ENCODE measurements at places on chromosomes 2 and 18.

- no peak overlapping the region for H3K4me3 ChIP-seq
- no peak for DNase-seq
- H3K4me1 ChIP-seq, result no peaks in the 10 kb centered on the region
- H3K36me3 ChIP-seq, result no peaks in the 10 kb centered on the region
- no peaks in the 10 kb centered on the region for H3K27me3 ChIP-seq
Observed at GRCh38 chr18:78675231-78675630, 304.4 kb upstream of the SALL3 start.

- H3K27me3 ChIP-seq, result no peaks in the 10 kb centered on the region
- H3K27ac ChIP-seq, result no peak overlapping the region
- no peaks in the 10 kb centered on the region for H3K4me1 ChIP-seq
- DNase-seq, result no peak
- no peaks in the 10 kb centered on the region for H3K36me3 ChIP-seq
- no peak overlapping the region for H3K4me3 ChIP-seq
Observed at GRCh38 chr2:237507512-237507911, 20.5 kb downstream of the MLPH start.

GRCh38 chr18:9887992-9888391, 2.2 kb downstream of the TXNDC2 start:
- no peaks in the 10 kb centered on the region for H3K36me3 ChIP-seq
- no peaks in the 10 kb centered on the region for H3K27me3 ChIP-seq
- no peaks in the 10 kb centered on the region for H3K4me1 ChIP-seq
- DNase-seq, result no peak

GRCh38 chr18:75496151-75496550, 68.6 kb upstream of the SMIM21 start:
- no peak for DNase-seq
- H3K4me3 ChIP-seq, result no peak overlapping the region
- no peak overlapping the region for H3K27ac ChIP-seq
- no peaks in the 10 kb centered on the region for H3K36me3 ChIP-seq
- no peaks in the 10 kb centered on the region for H3K4me1 ChIP-seq
- H3K27me3 ChIP-seq, result peaks cover 3% of the 10 kb centered on the region

Data from common myeloid progenitor, CD34-positive (primary cell).